ENCODE measurements at places on chromosomes 4 and X.

DNA sequence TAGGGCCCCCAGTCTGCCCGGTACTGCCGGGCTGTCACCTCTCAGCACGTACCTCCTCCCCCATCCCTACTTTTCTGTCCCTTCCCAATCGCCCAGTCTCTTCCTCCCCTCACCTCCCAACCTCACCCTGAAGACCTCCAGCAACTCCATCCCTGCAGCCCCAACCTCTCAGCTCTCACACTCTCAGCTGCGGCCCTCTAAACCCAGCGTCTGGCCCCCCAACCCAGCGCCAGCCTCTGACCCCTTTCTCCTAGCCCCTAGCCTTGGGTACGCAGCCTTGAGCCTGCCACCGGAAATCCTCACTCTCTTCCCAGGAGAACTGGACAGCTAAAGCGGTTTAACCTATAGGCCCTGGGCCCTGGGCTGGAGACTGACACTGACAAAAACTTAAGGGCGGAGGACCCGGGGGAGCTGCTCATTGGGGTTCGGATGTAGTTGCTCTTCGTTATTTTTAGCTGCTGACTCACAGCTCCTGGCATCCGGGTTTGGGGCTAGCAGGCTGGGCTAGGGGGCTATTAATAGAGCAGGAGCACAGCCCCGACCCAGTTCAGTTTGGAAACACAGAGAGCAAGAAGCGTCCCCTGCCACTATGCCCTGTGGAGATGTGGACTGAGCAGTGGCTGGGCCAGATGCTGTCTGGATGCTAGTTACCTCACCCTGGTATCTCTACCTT lies 9.6 kb upstream of the DLG3 start:
- DNase-seq: no peak

DNA sequence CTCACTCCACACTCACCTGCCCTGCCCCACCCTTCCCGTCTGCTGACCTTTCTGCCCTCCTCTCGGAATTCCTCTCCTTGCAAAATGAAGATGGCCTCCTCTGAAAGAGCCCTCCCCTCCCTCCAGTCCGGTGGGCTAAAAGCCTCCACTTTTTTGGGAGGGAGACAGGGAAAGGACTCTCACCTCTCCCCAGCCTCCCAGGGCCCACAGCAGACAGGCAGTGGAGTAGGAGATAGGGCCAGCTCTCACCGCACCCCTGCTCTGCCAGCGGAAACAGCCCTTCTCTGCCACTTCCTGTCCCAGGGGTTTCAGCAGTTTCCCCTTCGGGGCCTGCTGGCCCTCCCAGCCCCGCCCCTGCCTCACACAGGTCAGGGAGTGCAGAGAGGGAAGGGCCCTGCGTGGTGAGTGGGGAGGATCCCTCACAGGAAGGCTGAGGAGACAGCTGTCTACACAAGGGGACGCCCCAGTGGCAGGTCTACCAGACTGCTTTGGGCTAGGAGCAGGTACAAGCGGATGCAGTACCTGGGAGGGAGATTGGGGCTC lies 18.2 kb downstream of the ELF4 start:
- DNase-seq: no peak

GRCh38 chr4:99817309-99817890 lies 773 bp downstream of the DAPP1 start:
- no peak for DNase-seq

GRCh38 chr4:159349332-159349731 lies 246.5 kb downstream of the RAPGEF2 start:
- DNase-seq: no peak

DNA sequence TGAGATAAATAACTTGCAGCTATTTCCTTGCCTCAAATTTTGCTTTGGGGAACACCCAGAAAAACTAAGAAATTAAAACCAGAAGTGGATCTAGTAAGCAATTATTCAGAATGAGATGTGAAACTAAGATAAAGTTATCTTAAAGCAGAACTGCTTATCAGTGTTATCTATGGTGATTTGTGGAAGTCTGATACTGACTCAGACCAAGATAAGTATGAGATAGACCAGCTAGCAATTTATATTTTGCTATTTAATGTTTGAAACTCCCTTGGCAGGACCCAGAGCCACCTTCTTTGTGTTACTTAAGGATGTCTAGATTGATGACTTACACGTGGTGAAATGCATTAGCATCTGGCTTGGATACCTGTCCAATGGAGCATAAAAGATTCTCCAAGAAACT lies 368.1 kb downstream of the EPHA5 start:
- no peak for DNase-seq

DNA sequence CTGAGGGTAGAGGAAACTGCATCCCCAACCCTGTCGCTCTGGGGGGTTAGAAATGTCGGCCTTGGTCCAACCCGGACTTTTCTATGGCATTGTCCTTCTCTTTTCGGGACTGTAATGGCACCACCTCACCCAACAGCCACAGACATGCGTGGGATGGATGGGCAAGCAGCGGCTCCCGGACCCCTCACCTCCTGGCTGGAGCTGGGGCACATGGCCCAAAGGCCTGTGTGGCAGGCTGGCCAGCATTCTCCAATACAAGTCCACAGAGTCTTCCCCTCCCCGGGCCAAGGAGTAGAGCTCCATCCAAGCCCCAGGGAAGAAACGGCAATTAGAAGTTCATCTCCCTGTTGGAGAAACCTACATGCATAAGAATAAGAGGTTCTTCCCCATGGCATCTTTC lies 142.9 kb downstream of the NR3C2 start:
- DNase-seq: no peak

DNA sequence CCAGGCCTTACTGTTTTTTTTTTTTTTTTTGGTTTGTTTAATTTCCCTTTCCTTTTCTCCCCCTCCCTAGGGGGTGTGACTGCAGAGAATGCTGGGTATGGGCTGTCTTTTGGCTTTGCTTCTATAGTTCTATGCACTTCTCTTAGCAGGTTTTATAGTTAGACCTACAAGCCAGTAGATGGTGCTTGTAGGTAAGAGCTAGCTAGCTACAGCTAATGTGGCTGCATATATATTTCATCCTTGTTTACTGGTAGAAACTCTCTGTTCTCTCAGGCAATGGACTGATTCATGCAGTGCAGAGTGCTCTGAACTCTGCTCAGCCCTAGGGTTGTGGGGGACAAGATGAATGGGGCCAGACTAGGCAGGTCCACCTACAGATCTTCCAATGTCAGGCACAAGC lies 246.4 kb downstream of the SH2D1A start:
- no peak for DNase-seq

DNA sequence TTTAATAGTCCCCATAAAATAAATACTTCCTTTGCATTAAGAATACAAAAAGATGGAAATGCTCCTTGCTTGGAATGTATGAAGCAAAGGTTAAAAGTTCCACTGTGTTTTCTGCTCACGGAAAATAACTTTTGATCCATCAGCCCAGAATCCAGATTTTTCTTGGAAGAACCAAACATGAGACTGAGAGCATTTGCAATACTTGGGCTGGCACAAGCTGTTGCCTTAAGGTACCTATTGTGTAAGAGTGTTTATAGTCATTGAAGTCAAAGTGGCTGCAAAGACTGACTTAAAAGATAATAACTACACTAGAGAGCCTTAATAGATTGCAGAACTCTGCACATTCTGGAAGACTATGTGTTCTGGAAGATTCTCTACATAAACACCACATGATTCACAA lies 281.4 kb downstream of the RAB28 start:
- no peak for DNase-seq

DNA sequence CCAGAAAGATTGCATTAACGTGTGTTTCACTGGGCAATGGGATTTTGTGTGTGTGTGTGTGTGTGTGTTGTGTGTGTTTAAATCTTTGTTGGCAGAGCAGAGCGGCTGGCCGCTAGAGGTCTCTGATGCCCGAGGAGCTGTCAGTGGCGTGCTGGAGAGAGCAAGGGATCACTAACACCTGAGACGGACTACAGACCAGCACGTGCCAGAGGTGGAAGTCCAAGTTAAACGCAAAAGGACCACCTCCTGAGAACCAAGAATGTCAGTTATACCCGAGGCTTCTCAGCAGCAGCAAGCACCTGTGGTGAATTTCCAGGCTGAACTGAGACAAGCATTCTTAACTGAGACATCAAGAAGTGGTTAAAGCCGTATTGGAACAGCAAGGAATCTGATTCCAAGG lies 9.0 kb upstream of the SLC25A14 start:
- peak; percentile 79 for DNase-seq

DNA sequence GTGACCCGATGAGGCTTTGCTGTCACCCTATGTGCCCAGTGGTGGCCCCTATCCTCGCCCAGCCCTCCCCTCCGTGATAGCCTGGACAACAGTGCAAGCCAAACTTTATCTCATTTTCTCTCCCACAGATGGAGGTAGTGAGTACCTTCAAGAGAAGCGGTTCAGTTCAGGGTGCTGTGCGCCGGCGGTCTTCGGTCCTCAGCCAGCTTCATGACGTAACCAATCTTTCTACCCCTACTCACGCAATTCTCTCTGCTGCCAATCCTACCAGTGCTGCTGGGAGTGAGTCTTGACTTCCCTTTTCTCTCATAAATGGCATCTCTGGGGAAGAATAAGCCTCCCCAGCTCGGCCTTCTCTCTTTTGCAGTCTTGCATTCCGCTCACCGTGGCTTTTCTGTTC lies 29.5 kb downstream of the CCNQ start:
- DNase-seq: no peak

- DNase-seq: no peak
Observed at GRCh38 chrX:12304261-12304660, 166.0 kb downstream of the FRMPD4 start.

DNA sequence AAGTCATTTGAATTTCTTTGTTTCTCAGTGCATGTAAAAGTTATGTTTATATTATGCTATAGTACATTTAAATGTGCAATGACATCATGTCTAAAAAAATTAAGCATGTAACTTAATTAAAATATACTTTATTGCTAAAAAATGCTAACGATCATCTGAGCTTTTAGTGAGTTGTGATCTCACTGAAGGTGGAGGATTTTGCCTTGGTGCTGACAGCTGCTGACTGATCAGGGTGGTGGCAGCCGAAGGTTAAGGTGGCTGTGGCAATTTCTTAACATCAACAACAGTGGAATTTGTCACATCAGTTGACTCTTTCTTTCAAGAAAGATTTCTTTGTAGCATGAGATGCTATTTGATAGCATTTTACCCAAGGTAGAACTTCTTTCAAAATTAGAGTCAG lies 6.6 kb downstream of the ANAPC4 start:
- DNase-seq: no peak

DNA sequence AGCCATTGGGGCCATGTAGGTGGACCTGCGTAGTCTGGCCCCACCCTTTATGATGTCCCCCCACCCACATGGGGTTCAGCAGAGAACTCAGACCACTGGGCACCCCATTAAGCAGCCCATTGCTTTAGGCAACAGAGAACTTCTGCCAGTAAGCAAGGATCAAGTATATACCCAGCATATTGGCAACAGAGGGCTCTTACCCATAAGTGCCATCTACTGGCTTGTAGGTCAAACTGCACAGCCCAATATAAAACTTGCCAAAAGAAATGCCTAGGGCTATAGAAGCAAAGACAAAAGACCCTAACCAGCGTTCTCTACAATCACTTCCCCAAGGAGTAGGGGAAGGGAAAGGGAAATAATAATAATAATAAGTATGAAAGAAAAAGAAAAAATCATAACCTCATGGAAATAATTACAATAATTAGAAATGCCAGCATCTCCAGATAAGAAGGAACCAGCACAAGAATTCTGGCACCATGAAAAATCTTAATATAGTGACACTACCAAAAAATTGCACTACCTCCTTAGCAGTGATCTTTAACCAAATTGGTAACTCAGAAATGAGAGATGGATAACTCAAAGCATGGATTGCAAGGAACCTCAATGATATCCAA lies 1090.7 kb downstream of the FAT4 start:
- DNase-seq: peak; percentile 38

- DNase-seq: no peak
Observed at GRCh38 chrX:109966246-109966645, 36.7 kb upstream of the TMEM164 start.

DNA sequence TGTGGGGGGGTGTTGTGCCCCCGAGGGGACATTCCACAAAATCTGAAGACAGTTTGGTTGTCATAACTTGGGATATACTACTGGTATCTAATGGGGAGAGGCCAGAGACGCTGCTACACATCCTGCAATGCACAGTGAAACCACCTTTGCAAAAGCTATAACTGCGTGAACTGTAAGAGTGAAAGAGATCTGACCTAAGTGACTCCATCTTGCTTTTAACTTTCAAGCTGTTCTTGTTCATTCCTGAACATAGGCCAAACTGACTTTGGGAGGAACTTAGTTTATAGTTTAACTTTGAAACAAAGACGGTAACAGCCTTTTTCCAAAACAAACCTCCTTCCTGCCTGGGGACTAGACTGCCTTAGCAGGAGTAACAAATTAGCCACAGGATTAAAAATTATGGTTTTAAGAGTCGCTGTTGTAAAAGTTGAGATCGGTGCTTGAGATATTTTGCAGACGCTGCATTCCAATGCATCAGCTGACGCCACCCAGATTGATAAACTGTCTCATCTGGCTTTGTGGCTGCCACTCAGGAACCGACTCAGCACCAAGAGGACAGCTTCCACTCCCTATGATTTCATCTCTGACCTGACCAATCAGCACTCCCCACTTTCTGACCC lies 70.9 kb downstream of the ATXN3L start:
- peak; percentile 62 for DNase-seq

GRCh38 chrX:10370976-10371375 lies 214.2 kb downstream of the CLCN4 start:
- no peak for DNase-seq

GRCh38 chr4:9903317-9903716 lies 118.0 kb downstream of the SLC2A9 start:
- no peak for DNase-seq

- DNase-seq: no peak
Observed at GRCh38 chr4:76616526-76616925, 181.5 kb downstream of the SHROOM3 start.

- DNase-seq: no peak
Observed at GRCh38 chr4:12933760-12934221, 550.3 kb downstream of the RAB28 start.

DNA sequence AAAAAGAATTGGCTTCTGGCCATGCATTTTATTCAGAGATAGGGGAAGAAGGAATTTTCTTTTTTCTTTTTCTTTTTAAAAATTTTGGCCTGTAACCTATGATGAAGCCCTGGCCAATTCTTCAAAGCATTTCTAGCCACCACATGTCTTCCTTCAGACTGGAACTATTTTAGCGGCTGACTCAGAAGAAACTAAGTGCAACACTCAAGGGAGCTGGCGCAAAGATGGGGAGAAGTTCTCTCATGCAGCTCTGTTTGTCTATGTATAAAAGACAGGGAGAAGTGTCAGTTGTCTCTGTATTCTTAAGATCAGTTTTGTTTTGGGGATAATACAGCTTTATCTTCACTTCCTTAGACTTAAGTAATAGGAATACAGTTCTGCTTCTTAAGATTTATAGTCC lies 46.1 kb downstream of the MBNL3 start:
- DNase-seq: no peak

DNA sequence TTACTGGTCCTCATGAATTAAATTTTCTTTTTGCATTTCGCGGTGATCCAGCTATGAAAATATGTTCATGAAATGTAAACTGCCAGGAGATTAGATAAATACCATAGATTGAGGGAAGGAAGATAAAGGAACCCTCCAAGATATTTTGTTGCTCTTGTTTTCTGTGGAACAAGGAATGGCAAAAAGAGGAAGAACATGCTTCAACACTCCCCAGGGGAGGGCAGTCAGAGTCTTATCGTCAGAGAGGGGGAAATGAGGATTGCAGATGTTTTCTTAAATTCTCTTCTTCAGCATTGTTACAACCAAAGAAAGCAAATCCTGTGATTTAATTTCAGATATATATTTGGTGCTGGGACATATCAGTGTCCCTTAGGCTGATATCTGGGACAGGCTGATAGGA lies 9.5 kb upstream of the SFRP2 start:
- DNase-seq: no peak
